Fibroblast of villous mesenchyme (primary cell): ENCODE measurements at places on chromosomes 5 and 9. TPM values are rescaled to one million over a fixed set of nuclear protein-coding genes. Genes with fewer than 3 reads are reported as not detected.

The CNTRL gene
- 5.8 and 6.5 TPM in 2 replicates for total RNA-seq

The COL15A1 gene
- total RNA-seq = 1.7 and 19.0 TPM in 2 replicates

The DMRT3 gene
- not detected in 2 replicates for total RNA-seq

The INSYN2B gene
- total RNA-seq = 11.0 and 12.5 TPM in 2 replicates

The SH3RF2 gene
- total RNA-seq = 0.97 and 2.2 TPM in 2 replicates

The DRD1 gene
- total RNA-seq = under 0.01 TPM in 2 replicates

The TMEM232 gene
- total RNA-seq = 1.3 TPM in 2 replicates

The TAF11L5 gene
- total RNA-seq = not detected in 2 replicates

The PFN3 gene
- total RNA-seq = not detected in 2 replicates

The LVRN gene
- under 0.01 and 0.64 TPM in 2 replicates for total RNA-seq

The PCDHA13 gene
- under 0.01 TPM in 2 replicates for total RNA-seq

The DAB2IP gene
- total RNA-seq = 36.4 and 47.9 TPM in 2 replicates

The NRARP gene
- under 0.01 and 0.32 TPM in 2 replicates for total RNA-seq

The TAF11L10 gene
- total RNA-seq = not detected in 2 replicates

The FGF1 gene
- total RNA-seq = 8.7 and 16.0 TPM in 2 replicates

The NME5 gene
- 1.3 and 2.2 TPM in 2 replicates for total RNA-seq

The SLC6A18 gene
- total RNA-seq = not detected in 2 replicates

The ZNF300 gene
- total RNA-seq = 5.2 and 6.9 TPM in 2 replicates

The IFNA4 gene
- total RNA-seq = not detected in 2 replicates

The INSL4 gene
- not detected in 2 replicates for total RNA-seq

The SOHLH1 gene
- not detected in 2 replicates for total RNA-seq

The PCDHGA5 gene
- 1.3 and 1.9 TPM in 2 replicates for total RNA-seq

The KIF24 gene
- total RNA-seq = 2.6 and 3.5 TPM in 2 replicates

The SLC31A1 gene
- 34.5 and 41.5 TPM in 2 replicates for total RNA-seq

The ROPN1L gene
- total RNA-seq = 0.32 and 0.43 TPM in 2 replicates

The JAKMIP2 gene
- 3.2 and 3.5 TPM in 2 replicates for total RNA-seq

The RHOBTB3 gene
- total RNA-seq = 370 and 720 TPM in 2 replicates

The RNF183 gene
- total RNA-seq = not detected in 2 replicates
